SJSA1 (cell line): ENCODE measurements at places on chromosomes 2 and 18. TPM values are rescaled to one million over a fixed set of nuclear protein-coding genes. Genes with fewer than 3 reads are reported as not detected.
A peak's percentile ranks its signal among the peaks of the same experiment; 100 is the strongest.

DNA sequence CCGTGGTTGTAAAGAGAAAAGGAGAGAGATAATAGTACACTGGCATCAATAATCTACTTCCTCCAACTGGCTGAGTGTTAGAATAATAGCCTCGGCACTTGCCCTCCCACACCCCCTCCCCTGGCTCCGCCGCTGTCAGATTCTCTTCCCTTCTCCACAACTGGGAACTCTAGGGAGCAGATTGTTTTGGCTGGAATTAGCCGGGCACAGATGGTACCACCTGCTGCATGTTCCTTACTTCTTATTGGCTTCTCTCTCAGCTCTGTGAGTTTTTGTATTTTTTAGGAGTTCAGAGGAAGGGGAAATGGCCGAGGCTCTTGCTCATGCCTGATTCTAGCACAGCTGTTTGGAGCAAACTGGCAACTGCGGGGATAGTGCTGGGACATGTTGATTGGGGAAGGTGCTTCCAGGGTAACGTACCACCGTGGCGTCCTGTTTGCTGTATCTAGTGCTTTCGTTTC, 140.0 kb downstream of the ZEB2 start:
- H3K4me3 ChIP-seq: no peak overlapping the region
- no peaks in the 10 kb centered on the region for H3K27me3 ChIP-seq
- DNase-seq: no peak
- no peak overlapping the region for H3K27ac ChIP-seq
- H3K4me1 ChIP-seq: peaks cover 8% of the 10 kb centered on the region

- no peak overlapping the region for H3K27ac ChIP-seq
- H3K27me3 ChIP-seq: no peaks in the 10 kb centered on the region
- H3K4me3 ChIP-seq: no peak overlapping the region
- H3K36me3 ChIP-seq: peaks cover 65% of the 10 kb centered on the region
Measured at GRCh38 chr18:8757396-8757997, 52.1 kb downstream of the MTCL1 start.

- H3K4me1 ChIP-seq: no peaks in the 10 kb centered on the region
- DNase-seq: no peak
- no peak overlapping the region for H3K27ac ChIP-seq
Measured at GRCh38 chr2:202122980-202123720, 50.1 kb downstream of the KIAA2012 start.

- no peak overlapping the region for H3K4me3 ChIP-seq
- H3K27ac ChIP-seq: no peak overlapping the region
- peaks cover 3% of the 10 kb centered on the region; the same call in 1 of the 2 replicates for H3K36me3 ChIP-seq
- no peaks in the 10 kb centered on the region for H3K4me1 ChIP-seq
- no peaks in the 10 kb centered on the region for H3K27me3 ChIP-seq
Measured at GRCh38 chr2:15205562-15205961, 355.6 kb downstream of the NBAS start.

GRCh38 chr2:150856596-150857281, 369.3 kb upstream of the RND3 start:
- H3K4me3 ChIP-seq: no peak overlapping the region
- H3K36me3 ChIP-seq: no peaks in the 10 kb centered on the region
- DNase-seq: no peak
- no peak overlapping the region for H3K27ac ChIP-seq

- no peaks in the 10 kb centered on the region for H3K27me3 ChIP-seq
- H3K36me3 ChIP-seq: peaks cover 5% of the 10 kb centered on the region; the same call in 1 of the 2 replicates
- no peak for DNase-seq
- H3K4me1 ChIP-seq: no peaks in the 10 kb centered on the region
- H3K4me3 ChIP-seq: no peak overlapping the region
Measured at GRCh38 chr2:203021991-203022390, 7.3 kb downstream of the NBEAL1 start.

GRCh38 chr2:218472988-218473387, 54.1 kb downstream of the VIL1 start:
- peaks cover 65% of the 10 kb centered on the region for H3K36me3 ChIP-seq
- H3K27me3 ChIP-seq: no peaks in the 10 kb centered on the region
- H3K27ac ChIP-seq: no peak overlapping the region

The COA5 gene
- 21.7 and 36.4 TPM in 2 replicates for total RNA-seq

- no peak overlapping the region for H3K4me3 ChIP-seq
- DNase-seq: no peak
- H3K27ac ChIP-seq: peak overlapping the region; percentile 66; the same call in 1 of the 2 replicates
- no peaks in the 10 kb centered on the region for H3K27me3 ChIP-seq
- peaks cover 66% of the 10 kb centered on the region for H3K4me1 ChIP-seq
Measured at GRCh38 chr2:108404784-108405397, 27.1 kb downstream of the SULT1C4 start.

DNA sequence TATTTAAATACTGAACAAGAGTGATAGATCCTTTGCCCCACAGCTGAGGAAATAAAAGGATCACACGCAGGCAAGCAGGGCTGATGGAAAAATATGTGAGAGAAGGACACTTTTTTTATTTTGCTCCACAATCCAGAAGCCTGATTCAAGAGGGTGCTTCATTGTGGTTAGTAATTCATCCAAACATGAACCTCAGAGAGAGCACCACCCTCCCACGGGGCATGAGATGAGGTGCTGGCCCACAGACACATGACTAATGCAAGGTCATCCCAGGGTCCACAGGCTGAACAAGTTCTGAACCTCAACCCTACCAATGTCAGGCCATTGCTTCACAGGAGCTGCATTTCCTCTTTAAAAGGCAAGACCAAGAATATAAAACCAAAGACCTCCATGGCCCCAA, 239.6 kb downstream of the MREG start:
- DNase-seq: peak; percentile 71
- H3K4me3 ChIP-seq: no peak overlapping the region
- no peaks in the 10 kb centered on the region for H3K27me3 ChIP-seq

DNA sequence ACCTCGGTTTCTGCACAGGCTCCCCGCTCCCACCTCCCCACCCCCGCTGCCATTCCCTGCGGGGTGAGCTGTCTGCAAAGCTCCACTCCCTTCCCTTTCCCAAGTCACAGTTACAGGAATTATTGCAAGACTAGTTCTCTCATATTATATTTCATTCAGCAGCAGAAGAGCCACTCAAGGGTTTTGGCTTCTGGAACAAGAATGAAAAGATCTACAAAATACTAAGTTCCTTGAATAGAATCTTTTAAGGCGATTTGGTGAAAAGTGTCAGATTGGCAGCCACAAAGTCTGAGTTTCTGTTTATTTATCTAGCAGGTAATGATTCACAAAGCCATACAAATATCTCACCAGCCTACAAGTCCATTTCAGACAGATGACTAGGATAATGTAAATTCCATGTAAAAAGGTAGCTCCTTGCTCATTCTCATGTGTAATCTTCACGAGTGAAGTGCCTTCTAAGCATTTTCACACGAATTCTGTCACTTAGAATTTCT, 221.9 kb upstream of the RBBP8 start:
- peak overlapping the region; percentile 27; the same call in 1 of the 2 replicates for H3K27ac ChIP-seq
- H3K4me1 ChIP-seq: peaks cover 7% of the 10 kb centered on the region
- DNase-seq: peak; percentile 55
- no peaks in the 10 kb centered on the region for H3K36me3 ChIP-seq

- no peak overlapping the region for H3K27ac ChIP-seq
- H3K4me3 ChIP-seq: no peak overlapping the region
- H3K27me3 ChIP-seq: no peaks in the 10 kb centered on the region
- peaks cover 2% of the 10 kb centered on the region for H3K36me3 ChIP-seq
Measured at GRCh38 chr18:21851327-21851961, 110.9 kb downstream of the MIB1 start.

GRCh38 chr2:66301022-66301766, 133.7 kb upstream of the MEIS1 start:
- DNase-seq: no peak
- no peaks in the 10 kb centered on the region; the same call in 1 of the 2 replicates for H3K27me3 ChIP-seq
- H3K4me3 ChIP-seq: no peak overlapping the region
- no peak overlapping the region for H3K27ac ChIP-seq
- no peaks in the 10 kb centered on the region for H3K4me1 ChIP-seq
- no peaks in the 10 kb centered on the region for H3K36me3 ChIP-seq

GRCh38 chr2:177551989-177552421, 159.4 kb downstream of the AGPS start:
- H3K4me1 ChIP-seq: no peaks in the 10 kb centered on the region
- no peaks in the 10 kb centered on the region for H3K27me3 ChIP-seq
- DNase-seq: no peak
- no peaks in the 10 kb centered on the region for H3K36me3 ChIP-seq
- no peak overlapping the region for H3K27ac ChIP-seq

The VSNL1 gene
- total RNA-seq: 1.00 and 4.1 TPM in 2 replicates

The KLHL41 gene
- 0.24 TPM in 1 of 2 replicates, not detected in the other for total RNA-seq

The TMEM163 gene
- not detected in 2 replicates for total RNA-seq

The CRYGD gene
- not detected in 2 replicates for total RNA-seq

- no peaks in the 10 kb centered on the region for H3K4me1 ChIP-seq
- no peaks in the 10 kb centered on the region for H3K36me3 ChIP-seq
- H3K4me3 ChIP-seq: no peak overlapping the region
- no peak for DNase-seq
- no peaks in the 10 kb centered on the region for H3K27me3 ChIP-seq
Measured at GRCh38 chr2:174815526-174815925, 51.3 kb upstream of the CHRNA1 start.

DNA sequence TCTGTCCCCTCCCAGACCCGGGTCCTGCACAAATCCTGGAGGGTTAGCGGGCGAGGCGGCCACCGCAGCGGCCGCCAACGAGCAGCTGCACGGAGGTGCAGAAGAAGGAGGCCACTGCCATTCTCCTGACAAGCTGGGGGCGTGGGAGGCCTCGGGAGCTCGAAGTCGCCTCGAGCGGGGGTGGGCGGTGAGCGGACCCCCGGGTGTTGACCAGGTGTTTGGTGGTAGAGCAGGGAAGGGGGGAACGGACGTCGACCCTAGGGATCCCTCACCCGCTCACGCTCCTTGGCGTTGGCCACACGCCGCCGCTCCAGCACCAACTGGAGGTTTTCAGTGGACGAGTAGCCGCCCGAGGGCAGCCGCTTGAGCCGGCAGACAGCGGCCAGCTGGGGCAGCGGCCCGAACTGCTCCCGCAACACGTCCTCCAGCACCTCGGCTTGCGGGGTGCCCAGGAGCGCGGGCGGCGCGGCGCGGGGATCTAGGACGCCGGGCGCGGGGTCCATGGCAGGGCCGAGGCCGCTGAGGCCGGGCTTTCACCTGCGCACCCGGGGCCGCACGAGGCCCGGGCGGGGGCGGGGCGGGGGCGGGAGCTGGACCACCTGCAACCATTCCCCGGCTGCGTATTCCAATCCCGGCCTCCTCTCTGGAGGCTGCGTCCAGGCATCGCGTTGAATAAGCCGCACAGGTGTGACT, at the start of gene FIGLA:
Gene FIGLA (minus strand): TSS at position 508 of the 693 bp plus-strand sequence. CDS start 5 bp downstream, at position 503.
- DNase-seq: no peak
- no peak within 1 kb of the TSS for H3K4me3 ChIP-seq
- peaks cover 45% of the 10 kb centered on the region for H3K27me3 ChIP-seq
- no peak within 1 kb of the TSS for H3K27ac ChIP-seq
- H3K4me1 ChIP-seq: no peaks in the 10 kb centered on the region
- no peaks in the 10 kb centered on the region for H3K36me3 ChIP-seq

The FIGN gene
- total RNA-seq: 2.4 and 5.6 TPM in 2 replicates
